ENCODE measurements at places on chromosomes 5 and 9. TPM values are rescaled to one million over a fixed set of nuclear protein-coding genes. Genes with fewer than 3 reads are reported as not detected.

CARD9 gene
- 0.98 TPM for total RNA-seq

PIP5KL1 gene
- total RNA-seq, result 23.4 TPM

FIBCD1 gene
- total RNA-seq, result 2.4 TPM

- no peak for DNase-seq
Measured at GRCh38 chr5:171093598-171093997, 215.4 kb upstream of the TLX3 start.

- DNase-seq, result peak; percentile 23
Measured at GRCh38 chr9:136050701-136051452, 44.2 kb downstream of the NACC2 start.

- no peak for DNase-seq
Measured at GRCh38 chr5:156624686-156625085, 225.4 kb upstream of the PPP1R2B start.

DNA sequence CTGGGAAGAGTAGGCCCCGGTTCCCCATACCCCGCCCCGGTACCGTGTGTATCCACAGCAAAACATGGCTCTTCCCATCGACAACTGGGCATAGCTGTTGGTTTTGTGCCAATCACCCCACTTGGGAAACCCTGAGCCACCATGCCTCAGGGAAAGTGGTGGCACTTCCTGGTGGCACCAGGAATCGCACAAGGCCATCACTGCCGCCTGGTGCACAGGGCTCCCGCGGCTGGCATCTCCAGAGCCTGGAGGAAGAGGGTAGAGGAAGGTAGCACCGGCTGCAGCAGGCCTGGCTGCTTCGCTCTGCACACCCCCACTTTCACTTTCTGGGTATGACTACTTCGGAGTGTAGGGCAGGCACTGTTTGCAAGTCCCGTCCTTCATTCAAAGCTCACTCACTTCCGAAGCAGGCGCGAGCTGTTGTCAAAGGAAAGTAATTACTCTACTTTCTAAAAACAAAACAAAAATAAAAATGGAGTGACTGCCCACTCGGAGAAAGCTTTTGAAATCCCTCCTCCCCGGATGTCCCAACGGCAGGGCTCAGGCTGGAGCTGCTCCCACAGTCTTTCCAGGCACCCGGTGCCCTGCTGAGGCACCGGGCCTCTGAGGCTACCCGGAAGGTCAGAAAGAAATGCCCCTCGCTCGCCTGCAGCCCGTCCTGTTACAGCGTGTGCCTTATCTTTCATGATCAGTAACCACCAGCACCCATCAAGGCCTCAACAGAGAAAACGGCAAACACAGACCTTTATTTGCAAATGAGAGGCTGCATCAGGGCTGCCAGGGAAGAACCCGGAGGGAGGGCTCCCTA, 2.0 kb downstream of the BRD3 start:
- peak; percentile 6 for DNase-seq

GRCh38 chr5:156121234-156121633, 205.7 kb upstream of the SGCD start:
- no peak for DNase-seq

GRCh38 chr9:95190413-95190812, 127.1 kb downstream of the FANCC start:
- no peak for DNase-seq

DNA sequence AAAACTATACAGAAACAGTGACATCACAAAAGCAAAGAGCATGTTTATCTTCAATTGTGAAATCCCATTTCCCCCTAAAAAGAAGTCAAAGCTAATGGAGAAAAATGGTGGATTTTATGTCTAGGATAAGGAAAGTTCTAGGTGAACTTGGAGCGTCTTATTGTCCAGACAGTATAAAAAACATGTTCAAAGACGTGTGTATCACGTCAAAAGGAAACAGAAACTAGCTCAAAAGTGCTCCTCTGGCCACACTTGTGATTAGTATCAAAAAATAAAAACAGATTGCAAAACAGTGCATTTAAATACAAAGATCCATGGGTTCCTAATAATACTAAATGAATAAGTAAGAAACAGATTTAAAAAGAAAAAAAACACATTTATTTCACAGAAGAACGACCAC, 568.9 kb downstream of the ANXA1 start:
- DNase-seq, result no peak

Measured in G401 (cell line).